ENCODE measurements at places on chromosomes 11 and 22.

- DNase-seq = no peak
Observed at GRCh38 chr11:15446929-15447328, 332.2 kb downstream of the INSC start.

- no peak for DNase-seq
Observed at GRCh38 chr22:43155789-43156188, 4.4 kb downstream of the TSPO start.

- no peak for DNase-seq
Observed at GRCh38 chr11:60991457-60991856, 20.0 kb downstream of the CD6 start.

DNA sequence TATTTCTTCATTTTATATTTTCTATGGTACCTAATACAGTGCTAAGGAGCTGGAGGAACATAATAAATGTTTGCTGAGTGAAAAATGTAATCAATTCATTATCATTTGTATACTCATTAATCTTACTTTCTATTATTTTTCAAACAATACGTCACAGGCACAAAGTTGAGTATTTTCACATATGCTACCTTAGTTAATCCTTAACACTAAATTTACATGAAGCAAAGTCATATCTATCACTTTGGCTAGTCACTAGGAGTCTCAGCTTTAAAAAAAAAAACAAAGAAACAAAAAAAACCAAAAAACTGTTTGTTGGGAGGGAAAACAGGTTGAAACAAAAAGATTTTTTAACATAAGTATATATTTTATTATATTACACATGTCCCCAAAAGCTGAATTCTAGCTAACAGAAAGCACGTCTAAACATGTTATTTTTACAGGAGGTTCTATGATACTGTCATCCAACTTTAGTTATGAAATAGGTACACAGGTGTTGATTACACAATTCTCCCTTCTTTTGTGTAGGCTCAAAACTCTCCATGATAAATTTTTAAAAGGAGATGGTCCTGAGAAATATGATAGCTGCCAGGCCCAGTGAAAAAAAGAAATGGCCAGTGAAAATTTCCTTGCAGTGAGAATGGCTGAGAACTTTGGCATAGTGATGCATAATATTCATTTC, 14.3 kb downstream of the HPS5 start:
- no peak for DNase-seq

DNA sequence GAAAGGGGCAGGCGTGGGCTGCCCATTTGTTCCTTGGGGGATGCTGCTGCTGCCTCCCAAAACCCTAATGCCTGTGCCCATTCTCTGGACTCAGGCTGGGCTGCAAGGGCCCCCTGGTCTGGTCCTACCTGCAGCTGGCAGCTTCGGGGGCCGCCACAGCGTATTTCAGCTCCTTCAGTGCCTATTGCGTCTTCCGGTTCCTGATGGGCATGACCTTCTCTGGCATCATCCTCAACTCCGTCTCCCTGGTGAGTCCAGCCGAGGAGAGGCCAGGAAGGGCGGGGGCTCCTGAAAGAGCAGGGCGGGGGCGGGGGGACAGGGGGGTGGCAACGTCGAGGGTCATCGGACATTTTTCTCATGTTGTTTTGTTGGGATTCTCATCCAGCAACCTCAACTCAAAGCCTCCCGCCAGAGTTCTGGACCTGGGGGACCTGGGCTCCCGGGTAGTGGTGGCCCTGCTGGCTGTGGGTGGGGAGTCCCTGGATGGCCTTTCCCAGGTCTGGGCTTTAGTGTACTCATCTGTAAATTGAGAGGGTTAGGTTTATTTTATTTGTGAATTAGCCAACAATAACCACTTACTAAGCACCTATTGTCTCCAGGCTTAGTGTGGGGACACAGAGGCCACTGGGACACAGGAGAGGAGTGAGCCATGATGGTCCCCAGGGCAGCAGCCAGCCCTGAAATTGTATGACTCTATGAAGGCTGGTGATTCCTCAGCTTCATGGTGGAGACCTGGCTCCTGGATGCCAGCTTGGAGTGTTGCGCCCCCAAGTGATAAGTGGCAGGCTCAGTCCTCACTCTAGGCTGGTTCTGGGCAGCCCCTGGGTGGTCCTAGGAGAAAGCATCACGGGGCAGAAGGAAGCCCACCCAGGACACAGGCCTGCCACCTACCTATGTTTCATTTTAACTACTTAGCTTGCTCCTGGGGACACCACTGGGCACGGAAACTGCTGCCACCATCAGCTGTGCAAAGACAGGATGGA, 36.0 kb downstream of the CAPN1 start:
- no peak for DNase-seq

- DNase-seq = no peak
Observed at GRCh38 chr22:24413736-24414385, 13.5 kb upstream of the ADORA2A start.

DNA sequence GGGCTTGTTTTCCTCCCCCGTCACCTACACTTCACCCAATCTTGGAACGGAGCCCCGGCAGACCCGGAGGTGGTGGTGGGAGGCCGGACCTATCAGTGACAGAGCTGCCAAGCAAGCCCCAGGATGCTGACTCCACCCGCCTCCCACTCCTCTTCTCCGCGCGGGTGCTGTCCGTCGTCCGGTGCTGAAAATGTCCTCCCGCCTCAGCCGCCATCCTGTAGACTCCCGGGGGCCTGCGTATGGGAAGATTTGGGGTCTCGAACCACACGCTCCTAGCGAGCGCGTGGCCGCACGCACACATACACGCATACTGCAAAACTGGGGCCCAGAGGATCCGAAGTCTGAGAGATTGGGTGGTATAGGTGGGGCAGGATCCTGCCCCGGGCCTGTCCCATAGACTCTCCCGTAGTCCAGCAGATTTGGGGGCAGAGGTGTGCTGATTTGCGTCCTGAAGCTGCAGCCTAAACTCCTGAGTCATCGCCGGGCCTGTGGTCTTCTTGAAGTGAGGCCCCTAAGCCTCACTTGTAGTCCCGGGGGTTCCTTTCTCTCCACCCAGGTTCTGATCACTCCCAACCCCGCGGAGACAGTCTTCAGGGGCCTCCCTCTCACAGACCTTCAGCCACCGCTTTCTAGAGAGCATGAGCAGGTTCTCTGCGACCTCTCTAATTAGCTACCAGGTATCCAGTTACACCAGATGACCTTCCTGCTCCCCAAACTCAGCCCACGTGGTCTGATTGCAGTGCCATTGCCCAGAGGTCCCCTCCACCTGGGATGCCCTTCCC, 796 bp upstream of the YIF1A start:
- peak; percentile 64 for DNase-seq

GRCh38 chr11:32892355-32893092, at the start of gene QSER1:
Gene QSER1, plus strand, starts transcription at chr11:32892811. Its CDS starts 315 bp downstream, at chr11:32893126.
- peak; percentile 59 for DNase-seq

DNA sequence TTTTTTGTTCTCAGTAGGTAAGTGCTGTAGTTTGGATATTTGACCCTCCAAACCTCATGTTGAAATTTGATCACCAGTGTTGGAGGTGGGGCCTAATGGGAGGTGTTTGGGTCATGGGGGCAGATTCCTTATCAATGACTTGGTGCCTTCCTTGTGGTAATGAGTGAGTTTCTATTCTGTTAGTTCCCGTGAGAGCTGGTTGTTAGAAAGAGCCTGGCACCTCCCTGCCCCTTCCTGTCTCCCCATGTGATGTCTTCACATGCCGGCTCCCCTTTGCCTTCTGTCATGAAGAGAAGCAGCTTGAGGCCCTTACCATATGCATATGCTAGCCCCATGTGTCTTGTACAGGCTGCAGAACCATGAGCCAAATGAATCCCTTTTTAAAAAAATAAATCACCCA, 138.3 kb downstream of the TMEM135 start:
- no peak for DNase-seq

- DNase-seq = no peak
Observed at GRCh38 chr22:30261134-30261533, 5.5 kb downstream of the OSM start.

DNA sequence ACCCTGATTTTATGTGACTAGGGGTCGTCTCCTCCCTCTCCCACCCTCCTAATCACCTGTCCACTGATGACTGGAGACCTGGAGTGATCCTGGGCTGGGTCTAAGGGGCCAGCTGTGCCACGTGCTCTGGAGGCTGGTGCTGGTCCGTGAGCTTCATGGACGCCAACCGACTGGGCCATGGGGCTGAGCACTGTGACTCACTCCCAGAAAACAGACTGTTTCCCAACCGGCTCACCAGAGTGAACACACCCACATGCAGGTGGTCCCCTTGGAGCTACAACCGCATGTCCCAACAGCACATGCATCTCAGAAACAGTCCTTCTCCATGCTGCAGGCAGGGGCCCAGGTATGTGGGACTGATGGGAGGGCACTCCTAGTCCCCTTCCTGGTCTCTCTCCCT, 14.0 kb upstream of the LMO1 start:
- DNase-seq = no peak

GRCh38 chr11:44976576-44976975, 25.9 kb upstream of the TP53I11 start:
- no peak for DNase-seq

- no peak for DNase-seq
Observed at GRCh38 chr11:118151431-118151830, 1.2 kb downstream of the SCN4B start.

- DNase-seq = no peak
Observed at GRCh38 chr11:44842220-44842619, 108.5 kb downstream of the TP53I11 start.

DNA sequence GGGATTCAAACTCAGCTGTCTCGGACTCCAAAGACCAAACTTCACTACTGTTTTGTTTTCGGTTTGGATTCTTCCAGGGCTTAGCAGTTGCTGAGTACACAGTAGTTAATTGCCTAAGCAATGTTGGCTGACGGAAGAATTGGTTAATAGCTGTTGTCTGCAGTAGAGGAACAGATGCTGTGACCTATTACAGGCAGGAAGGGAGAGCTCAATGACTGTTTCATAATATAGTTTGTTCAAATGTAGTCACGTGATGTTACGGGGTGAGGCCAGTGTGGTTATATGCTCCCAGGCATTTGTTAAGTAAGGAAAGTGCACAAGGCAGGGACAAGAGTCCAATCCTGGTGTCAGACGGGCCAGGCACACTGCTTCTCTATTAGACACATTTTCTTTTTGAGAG, 222.6 kb upstream of the CCDC90B start:
- no peak for DNase-seq

GRCh38 chr22:22693531-22693884, 49.1 kb downstream of the GGTLC2 start:
- DNase-seq = no peak

DNA sequence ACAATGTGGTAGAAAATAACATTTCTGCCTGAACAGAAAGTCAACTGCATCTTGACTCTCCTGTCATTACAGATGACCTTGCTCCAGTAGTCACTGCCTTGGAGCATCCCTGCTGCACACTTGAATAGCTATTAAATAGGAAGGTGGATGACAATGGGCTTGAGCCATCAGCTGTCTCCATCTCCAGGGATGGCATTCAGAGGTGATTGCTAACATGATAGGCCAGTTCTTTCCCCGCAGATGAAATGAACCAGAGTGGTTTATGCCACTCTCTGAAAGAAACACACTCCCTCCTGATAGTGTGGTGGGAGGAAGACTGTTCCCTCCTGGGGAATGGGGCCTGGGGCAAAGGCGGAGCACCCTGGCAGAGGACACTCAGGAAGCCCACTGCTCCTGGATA, 57.1 kb upstream of the OLFML1 start:
- no peak for DNase-seq

- DNase-seq = no peak
Observed at GRCh38 chr11:34337016-34337415, 20.8 kb downstream of the ABTB2 start.

GRCh38 chr22:27224485-27225374, 567.3 kb downstream of the MIAT start:
- no peak for DNase-seq

GRCh38 chr22:29630987-29631386, 27.6 kb downstream of the NF2 start:
- DNase-seq = no peak

GRCh38 chr11:2810411-2811205, 75.0 kb downstream of the CDKN1C start:
- no peak for DNase-seq

DNA sequence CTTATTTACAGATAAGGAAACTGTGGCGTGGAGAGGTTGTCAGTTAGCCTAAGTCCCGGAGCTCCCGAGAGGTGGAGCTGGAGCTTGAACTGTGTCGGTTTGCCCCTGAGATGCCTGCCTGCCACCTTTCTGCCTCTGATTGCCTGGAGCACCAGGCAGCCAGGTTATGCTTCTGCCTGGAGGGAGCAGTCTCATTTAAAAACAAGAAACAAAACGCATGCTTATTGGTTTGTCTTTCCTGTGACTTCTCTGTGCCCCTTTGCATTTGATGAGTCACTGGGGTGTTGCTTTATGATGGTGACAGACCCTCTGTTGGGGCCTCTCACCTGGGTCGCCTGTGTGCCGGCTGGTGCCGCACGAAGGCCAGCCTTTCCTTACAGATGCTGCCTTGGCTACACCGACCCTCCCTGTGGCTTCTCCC, 12.2 kb downstream of the AP2A2 start:
- DNase-seq = no peak

GRCh38 chr11:112822478-112823274, 138.5 kb upstream of the NCAM1 start:
- no peak for DNase-seq

GRCh38 chr22:21734540-21735199, 924 bp downstream of the YPEL1 start:
- no peak for DNase-seq
